ENCODE measurements at places on chromosomes 16 and 17.

DNA sequence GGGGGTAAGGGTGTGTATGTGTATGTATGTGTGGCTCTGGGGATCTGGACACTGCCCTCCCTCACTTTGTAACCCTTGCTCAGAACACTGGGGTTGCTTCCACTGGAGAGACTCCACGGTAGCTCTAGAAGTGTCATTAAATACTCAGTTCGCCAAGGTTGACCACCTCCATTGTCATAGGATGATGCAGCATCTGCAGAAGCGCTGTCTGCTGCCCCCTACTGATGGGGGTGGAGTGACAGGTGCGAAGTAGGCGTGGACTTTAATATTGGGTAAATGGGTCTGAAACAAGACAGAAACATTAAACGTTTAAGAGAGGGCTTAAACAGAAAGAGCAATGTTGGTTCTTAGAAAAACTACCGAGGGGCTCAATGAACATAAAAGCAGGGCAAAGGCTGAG lies 35.5 kb upstream of the STAC2 start:
- no peak for DNase-seq

GRCh38 chr16:11629071-11630030 lies 38.9 kb upstream of the SNN start:
- DNase-seq, result no peak

GRCh38 chr16:67961551-67961957 lies 6.9 kb downstream of the SLC12A4 start:
- DNase-seq, result no peak

GRCh38 chr17:81512562-81513371 lies at the start of gene ACTG1:
Gene ACTG1, minus strand, starts transcription at chr17:81512799. Its CDS starts 445 bp downstream, at chr17:81512354.
- peak; percentile 87 for DNase-seq

GRCh38 chr17:27281438-27281837 lies 12.5 kb upstream of the WSB1 start:
- DNase-seq, result no peak
